ENCODE measurements at places on chromosomes 6 and 20.
A peak's percentile ranks its signal among the peaks of the same experiment; 100 is the strongest.

DNA sequence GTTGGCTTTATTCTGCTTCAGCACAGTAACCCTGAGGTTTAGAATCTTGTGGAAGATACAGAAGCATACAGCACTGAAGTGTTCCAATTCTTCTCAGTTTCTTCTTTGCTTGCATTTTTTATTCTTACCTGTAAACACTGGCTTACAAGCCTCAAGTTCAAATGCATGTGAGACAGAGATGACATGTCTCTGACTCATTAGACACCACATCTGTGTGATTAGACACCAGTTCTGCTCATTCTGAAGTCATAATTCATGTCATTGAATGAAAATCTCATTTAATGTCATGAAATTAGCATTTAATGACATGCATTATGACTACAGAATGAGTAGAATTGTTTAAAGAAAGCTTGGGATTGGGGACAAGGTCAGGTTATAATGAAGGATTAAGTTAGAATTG is 5.8 kb downstream of the GZF1 start:
- DNase-seq, result no peak

- DNase-seq, result no peak
These were observed 26.2 kb upstream of the GATA5 start for GRCh38 chr20:62501801-62502495.

DNA sequence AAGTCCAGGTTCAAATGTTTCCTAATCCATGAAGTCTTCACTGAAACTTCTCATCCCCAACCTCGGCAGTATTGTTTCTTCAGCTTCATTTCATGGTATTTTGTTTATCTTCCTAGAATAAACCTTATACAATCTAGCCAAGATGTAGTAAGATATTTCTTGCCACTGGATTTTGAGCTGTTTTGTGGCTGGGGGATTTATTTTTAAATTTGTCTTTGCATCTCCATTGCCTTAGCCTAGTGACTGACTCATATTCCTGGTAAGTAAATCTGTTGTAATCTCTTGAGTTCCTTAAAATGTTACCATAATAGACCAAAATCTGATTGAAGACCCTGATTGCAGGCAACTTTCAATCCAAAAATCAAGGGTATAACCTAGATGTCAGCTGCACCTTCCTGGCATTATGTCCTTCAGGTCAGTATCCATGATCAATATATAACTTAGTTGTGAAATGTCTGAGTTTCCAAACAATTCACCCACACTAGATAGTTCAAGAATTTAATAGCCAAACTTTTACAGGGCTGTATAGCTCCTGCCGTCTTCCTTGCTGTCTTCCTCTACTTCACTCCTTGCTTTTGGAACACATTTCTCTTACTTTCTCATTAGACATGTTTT is 4.7 kb upstream of the TRMT11 start:
- no peak for DNase-seq

GRCh38 chr6:67757465-67758033 is 877.5 kb upstream of the ADGRB3 start:
- DNase-seq, result no peak

GRCh38 chr6:16521528-16521927 is 239.7 kb downstream of the ATXN1 start:
- DNase-seq, result no peak

GRCh38 chr6:31446481-31446880 is 43.1 kb downstream of the MICA start:
- no peak for DNase-seq

- DNase-seq, result no peak
These were observed 448.0 kb downstream of the COL12A1 start for GRCh38 chr6:74757813-74758212.

DNA sequence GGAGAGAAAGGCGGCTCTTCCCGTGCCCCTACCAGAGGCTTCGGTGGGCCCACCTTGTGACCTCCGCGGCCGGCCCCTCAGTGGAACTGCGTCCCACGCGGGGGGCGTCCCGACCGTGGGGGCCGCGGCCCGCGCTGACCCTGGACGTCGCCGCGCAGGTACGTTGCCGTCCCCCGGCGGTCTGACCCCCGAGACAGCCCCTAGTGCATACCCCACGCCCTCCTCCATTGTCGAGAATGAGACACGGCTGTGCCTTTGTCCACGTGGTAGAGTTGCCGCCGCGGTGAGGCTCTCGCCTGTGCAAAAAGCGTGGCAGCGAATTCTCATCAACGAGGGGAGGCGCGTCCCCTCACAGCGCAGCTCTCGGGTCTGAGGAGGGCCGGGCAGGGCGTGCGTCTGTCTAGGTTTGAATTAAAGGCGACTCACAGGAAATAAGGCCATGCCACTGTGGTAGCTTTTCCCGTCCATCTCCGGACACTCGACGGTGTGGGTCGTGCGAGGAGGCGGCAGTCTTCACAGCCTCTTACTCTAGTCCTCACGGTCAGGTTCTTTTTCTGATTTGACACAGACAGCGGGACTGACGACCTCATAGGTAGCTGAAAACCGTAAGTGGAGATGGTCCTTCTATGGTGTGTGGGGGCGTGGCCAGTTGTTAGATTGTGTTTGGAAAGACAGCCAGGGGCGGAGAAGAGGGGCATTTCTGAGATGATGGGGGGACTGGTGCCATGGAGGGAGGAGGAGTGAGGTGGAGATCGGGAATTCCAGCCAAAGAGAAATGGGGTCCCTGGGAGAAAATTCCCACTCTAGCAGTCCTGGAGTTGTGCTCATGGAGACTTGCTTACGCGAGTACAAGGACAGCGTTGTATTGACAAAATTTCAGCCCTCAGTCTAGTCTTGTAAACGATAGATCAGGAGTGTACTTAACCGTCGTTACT is 580 bp downstream of the NXT1 start:
- DNase-seq, result peak; percentile 66

GRCh38 chr6:15881150-15881549 is 218.3 kb upstream of the DTNBP1 start:
- DNase-seq, result no peak

- DNase-seq, result peak; percentile 92
These were observed 12.9 kb upstream of the TBC1D22B start for GRCh38 chr6:37244430-37245310.

DNA sequence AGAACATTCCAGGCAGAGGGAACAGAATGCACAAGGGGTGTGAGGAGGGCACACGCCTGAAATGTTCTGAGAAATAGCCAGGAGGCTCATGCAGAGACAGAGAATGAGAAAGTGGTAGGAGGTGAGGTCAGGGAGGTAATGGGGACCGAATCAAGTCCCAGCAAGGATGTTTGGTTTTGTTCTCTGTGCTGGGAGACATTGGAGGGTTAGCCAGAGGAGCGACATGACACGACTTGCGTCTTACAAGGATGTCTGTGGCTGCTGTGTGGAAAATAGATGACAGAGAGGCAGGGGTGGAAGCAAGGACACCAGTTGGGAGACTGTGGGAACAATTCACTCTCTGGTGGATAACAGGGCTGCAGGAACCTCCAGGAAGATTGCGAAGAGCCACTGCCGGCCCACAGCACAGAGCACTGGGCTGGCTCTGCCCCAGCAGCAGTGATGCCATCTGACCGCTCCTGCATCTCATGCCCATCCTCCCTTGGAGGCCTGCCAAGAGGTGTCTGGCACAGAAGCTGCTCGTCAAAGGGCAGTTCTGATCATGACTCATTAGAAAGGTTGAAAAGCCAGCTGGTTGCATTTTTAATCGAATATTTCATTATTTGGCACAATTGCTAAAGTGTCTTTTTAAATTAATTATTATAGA is 57.7 kb upstream of the CD83 start:
- no peak for DNase-seq

- DNase-seq, result no peak
These were observed 1.3 kb downstream of the PLCB1 start for GRCh38 chr20:8133310-8133768.

DNA sequence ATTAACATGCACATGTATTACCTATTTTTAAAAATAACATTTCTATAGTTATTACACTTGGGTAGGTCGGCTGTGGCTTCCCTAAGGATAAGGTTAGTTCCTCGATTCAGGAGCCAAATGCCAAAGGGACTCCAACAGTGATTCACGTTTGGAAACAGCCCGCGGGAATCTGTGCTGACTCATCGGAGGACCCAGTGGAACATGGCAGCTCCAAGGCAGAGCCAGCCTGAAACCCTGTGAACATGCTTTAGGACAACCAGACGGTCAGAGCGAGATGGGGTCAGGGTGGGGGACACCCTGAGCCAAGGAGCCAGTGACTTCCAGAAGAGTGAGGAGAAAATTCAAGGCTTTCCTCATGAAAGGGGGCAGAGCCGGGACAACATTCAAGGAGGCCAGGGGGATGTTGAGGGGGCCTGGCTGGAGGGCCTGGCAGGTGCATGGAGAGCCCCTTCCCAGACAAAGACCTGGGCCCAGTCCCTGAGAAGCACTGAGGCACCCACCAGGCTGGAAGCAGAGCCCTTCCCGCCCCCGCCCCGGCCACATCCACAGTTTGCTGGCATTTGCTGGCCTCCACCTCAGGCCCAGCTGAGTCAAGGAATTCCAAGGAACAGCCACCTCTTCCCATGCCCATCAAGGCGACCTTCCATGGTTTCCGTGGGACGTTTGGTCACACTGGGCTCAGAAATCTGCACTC is 133.2 kb downstream of the SNX5 start:
- DNase-seq, result no peak

DNA sequence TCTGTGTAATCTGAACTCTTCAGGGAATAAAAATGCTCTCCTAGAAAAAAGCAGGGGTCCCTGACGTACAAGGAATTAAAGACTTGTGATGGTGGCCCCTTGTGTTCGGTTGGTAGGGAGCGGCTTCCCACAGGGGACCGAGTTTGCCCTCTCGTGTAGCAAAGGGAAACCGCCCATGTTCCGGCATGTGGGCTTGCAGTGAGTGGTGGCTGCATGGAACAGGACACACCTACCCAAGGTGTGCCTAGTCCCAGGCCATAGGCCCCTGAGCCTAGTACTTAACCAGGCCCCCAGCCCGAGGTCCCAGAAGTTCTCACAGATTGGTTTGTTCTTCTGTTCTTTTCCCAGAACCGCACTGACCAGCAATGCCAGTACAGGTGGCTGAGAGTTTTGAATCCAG is 15.5 kb downstream of the MYBL2 start:
- DNase-seq, result no peak

GRCh38 chr20:24952376-24953208 is 3.5 kb downstream of the CST7 start:
- no peak for DNase-seq

DNA sequence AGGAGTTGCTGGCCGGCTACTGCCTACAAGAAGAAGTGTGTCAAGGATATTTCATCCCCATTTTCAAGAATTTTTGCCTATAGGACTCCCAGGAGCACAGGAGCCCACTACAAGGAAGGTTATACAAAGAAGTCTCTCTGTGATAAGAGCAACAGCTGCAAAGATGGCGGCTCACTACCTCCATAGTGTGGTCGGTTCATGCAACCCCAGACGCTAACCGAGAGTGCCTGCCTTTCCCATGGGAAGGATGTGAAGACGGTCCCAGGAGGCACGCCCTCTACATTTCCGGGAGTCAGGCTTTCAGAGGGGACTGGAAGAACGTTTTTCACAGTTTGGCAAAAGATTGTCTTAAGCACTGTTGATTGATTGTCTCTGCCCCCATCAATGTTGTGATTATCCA is 816.3 kb downstream of the QKI start:
- DNase-seq, result no peak

- DNase-seq, result no peak
These were observed 95.4 kb downstream of the MAP3K5 start for GRCh38 chr6:136696783-136697364.

GRCh38 chr6:151589667-151590066 is 95.8 kb downstream of the CCDC170 start:
- no peak for DNase-seq

GRCh38 chr20:24684956-24685691 is 215.7 kb downstream of the SYNDIG1 start:
- peak; percentile 18 for DNase-seq

GRCh38 chr6:21085211-21085610 is 508.3 kb upstream of the SOX4 start:
- no peak for DNase-seq

DNA sequence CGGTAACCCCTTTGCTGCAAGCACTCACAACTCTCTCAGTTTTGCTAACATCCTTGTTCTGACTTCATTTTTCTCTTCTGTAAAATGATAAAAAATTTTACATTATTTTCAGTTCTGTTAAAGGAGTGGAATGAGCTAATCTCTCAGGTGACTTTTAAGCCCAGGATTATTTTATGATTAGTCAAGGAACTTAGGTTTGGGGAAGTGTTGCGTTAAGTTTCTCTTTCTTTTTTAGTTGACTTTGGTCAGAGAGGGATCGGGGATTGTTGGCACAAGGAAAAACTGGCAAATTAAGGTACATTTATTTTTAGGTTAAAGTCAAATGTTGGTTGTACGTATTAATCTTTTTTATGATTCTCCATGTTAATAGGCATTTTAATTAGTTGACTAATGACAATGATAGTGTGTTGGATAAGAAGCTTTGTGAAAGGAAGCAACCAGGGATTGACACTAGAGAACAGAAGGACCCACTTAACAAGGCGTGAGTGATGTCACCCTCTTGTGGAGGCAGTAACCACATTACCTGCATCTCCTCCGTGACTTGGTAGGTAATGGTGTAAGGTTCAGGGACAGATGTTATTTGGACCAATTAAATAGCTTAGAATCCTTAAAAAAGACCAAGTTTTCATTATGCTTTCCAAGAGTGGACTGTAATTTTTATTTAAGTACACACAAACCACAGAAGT is 31.6 kb downstream of the CD83 start:
- no peak for DNase-seq

DNA sequence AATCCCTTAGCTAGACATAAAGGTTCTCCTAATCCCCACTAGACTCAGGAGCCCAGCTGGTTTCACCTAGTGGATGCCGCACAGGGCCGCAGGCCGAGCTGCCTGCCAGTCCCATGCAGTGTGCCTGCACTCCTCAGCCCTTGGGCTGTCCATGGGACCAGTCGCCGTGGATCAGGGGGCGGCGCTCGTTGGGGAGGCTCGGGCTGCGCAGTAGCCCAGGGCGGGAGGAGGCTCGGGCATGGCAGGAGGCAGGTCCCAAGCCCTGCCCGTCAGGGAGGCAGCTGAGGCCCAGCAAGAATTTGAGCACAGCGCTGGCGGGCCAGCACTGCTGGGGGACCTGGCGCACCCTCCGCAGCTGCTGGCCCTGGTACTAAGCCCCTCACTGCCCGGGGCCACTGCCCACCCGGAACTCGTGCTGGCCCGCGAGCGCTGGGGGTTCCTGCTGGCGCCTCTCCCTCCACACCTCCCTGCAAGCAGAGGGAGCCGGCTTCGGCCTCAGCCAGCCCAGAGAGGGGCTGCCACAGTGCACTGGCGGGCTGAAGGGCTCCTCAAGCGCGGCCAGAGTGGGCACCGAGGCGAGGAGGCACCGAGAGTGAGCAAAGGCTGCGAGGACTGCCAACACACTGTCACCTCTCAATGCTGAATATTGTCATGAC is 307.8 kb downstream of the C6orf118 start:
- DNase-seq, result no peak

- DNase-seq, result no peak
These were observed 512.7 kb upstream of the ZNF337 start for GRCh38 chr20:26209171-26209941.

- no peak for DNase-seq
These were observed 332.3 kb downstream of the BCKDHB start for GRCh38 chr6:80438772-80439171.

GRCh38 chr6:15507746-15508145 is 155.1 kb downstream of the DTNBP1 start:
- no peak for DNase-seq
